ENCODE measurements at places on chromosomes 1 and 21.

GRCh38 chr1:87688136-87688535, 359.5 kb downstream of the LMO4 start:
- no peak for DNase-seq

DNA sequence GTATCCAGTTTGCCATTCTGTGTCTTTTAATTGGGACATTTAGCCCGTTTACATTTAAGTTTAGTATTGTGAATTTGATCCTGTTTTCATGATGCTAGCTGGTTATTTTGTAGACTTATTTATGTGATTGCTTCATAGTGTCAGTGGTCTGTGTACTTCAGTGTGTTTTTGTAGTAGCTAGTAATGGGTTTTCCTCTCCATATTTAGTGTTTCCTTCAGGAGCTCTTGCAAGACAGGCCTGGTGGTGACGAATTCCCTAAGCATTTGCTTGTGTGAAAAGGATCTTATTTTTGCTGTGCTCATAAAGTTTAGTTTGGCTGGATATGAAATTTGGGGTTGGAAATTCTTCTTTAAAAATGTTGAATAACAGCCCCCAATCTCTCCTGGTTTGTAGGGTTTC, 69.2 kb upstream of the PDC start:
- DNase-seq = no peak

- DNase-seq = no peak
These were observed 40.2 kb downstream of the IL12RB2 start for GRCh38 chr1:67347688-67348472.

GRCh38 chr1:31796707-31797106, 19.1 kb downstream of the SPOCD1 start:
- DNase-seq = no peak

- DNase-seq = no peak
These were observed 142.3 kb downstream of the VPS13D start for GRCh38 chr1:12372180-12372579.

GRCh38 chr21:45971616-45972352, 9.8 kb upstream of the COL6A1 start:
- no peak for DNase-seq

- DNase-seq = no peak
These were observed 3.1 kb upstream of the ACP6 start for GRCh38 chr1:147673406-147673805.

DNA sequence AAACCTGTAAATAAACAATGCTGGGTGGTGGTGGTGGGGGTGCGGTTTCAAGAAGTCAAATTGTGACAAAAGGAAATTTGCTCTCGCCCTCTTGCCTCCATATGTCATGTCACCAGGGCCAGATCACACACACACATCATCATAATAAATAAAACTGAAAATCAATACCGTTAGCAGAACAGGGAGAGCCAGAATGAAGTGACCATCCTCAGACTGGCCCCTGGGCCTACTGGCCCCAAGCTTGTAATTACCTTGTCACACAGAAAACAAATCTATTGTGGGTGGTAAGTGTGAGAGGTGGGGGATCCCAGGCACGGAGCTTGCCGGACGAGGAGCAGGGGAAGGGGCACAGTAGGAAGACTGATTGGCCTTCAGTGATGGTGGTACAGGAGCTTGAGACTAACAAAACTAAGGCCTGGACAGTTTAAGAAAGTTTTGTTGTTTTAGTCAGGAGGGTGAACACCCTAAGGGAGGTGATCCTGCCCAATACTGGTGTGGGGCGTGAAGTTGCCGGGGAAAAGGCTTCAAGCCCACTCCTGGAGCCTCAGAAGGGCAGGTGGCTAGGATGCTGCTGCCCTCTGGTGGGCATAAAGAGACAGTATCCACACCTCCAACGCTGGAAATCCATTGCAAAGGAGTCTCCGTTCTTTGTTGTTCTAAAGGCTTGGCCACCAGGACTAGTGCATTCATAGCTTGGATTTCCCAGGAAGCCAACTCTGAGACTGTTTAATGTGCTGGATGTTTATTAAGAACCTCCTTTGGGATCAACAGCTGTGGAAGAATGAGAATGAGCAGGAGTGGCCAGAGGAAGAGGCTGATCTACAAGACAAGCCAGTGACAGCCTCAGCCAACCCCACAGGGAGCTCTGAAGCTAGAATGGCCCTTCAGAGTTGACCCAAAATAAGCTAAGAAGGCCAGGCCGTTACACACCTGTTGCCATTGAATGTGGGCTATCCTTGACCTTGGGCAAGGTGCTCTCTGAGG, 8.1 kb upstream of the C1orf216 start:
- no peak for DNase-seq

- DNase-seq = no peak
These were observed 49.2 kb upstream of the CRB1 start for GRCh38 chr1:197218857-197219256.

DNA sequence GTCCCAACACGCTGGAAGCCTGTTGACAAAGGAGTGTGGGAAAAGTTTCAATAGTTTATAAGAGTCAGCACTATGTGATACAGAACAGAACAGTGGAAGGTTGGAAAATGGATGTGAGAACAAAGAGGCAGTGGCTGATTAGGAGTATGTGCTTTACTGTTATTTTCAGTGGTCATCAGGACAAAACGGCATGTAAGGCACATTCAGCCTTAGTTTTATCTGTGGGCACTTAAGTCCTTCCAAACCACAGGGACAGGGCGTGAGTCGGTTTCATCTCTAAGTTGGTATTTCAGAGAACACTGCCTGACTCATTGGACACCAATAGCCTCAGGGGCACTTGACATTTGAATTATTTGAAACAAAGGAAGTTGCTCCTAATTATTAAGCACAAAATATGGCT, 306.9 kb downstream of the ASTN1 start:
- no peak for DNase-seq

DNA sequence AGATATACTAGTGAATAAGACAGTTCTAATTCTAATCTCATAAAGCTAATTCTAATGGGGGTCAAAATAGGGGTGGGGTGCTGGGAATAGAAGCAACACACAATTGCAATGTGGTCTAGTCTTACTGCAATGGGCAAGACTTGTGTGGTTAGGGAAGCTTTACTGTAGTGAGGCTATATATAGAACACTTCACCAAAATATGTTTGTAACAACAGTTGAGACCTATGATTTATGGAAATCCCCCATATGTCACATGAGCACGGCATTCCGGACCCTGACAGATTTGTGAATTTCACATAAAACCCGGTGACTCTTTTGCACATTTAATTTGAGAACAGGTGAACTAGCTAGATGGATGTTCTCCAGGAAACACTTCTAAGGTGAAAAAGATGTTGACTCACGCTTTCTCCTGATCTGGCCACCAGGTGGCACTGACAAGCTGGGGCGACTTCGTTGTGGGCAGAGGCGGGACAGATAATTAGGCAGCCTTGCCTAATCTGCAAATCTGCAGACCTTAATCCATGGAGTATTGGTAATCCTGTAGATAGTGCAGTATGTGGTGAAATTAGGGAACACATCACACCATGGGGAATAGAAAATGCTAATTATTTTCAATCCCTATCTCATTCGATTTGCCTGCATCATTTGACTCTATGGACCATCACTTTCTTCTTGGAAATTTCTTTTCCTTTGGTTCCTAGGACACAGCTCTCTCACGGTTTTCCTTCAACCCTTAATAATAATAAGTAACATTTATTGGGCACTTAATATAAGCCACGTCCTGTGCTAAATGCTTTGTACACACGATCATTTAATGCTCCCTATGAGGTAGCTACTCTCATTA, 37.7 kb downstream of the KIAA0040 start:
- DNase-seq = peak; percentile 53

DNA sequence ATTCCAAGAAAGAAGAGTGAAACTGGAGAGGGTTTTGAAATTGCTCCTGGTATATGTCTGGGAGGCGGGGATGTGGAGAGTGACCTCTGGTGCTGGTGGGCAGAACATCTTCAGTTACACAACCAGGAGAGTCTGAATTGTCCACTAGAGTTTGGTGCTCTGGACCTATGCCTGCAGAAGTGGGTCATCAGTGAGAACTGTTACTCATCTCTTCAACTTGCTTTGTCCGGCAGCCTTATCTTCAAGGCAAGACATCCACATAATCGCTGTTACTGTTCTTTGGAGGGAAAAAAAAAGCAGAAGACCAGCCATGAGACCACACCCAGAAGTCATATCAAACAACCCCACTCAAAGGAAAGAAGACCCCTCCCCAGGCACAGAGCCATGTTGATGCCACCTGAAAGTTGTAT, 14.9 kb downstream of the SH2D1B start:
- DNase-seq = no peak

DNA sequence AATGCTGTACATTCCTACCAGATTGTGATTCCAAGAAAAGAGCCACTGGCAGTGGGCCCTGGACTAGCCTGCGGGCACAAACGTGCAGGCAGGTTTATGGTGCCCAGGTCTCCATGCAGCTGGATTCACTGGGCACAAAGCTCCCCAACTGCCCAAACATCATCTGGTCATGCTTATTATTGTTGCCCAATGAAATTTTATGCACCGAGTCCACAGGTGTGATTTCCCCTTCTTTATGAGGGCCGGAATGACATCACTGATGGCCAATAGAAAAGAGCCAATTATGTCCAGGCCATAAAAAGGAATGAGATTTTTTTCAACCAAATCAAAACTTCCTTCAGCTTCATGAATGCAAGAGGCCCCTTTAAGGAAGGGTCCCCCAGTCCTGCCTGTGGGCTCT, 66.2 kb downstream of the ERI3 start:
- DNase-seq = no peak

GRCh38 chr1:145878724-145879123, 6.9 kb downstream of the ANKRD35 start:
- no peak for DNase-seq

GRCh38 chr1:177270863-177271262, 100.1 kb downstream of the BRINP2 start:
- no peak for DNase-seq

DNA sequence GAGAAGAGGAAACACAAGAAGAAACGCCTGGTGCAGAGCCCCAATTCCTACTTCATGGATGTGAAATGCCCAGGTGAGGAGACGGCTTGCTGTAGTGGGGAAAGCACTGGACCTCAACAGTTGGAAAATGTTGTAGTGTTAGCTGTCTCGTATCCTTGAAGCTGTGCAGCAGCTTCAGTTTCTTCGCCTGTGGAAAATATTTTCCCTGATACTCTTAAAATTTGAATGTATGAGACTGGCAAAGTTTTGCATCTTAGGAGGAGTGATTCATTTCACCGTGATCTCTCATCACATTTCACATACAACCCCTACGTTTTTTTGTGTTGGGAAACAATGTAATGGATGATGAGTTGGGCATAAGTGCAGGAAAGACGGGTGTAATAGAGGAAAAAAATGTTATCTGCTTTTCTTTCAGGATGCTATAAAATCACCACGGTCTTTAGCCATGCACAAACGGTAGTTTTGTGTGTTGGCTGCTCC, 629 bp downstream of the RPS27 start:
- DNase-seq = no peak

- DNase-seq = no peak
These were observed 29.8 kb upstream of the KIF21B start for GRCh38 chr1:201053155-201053860.

DNA sequence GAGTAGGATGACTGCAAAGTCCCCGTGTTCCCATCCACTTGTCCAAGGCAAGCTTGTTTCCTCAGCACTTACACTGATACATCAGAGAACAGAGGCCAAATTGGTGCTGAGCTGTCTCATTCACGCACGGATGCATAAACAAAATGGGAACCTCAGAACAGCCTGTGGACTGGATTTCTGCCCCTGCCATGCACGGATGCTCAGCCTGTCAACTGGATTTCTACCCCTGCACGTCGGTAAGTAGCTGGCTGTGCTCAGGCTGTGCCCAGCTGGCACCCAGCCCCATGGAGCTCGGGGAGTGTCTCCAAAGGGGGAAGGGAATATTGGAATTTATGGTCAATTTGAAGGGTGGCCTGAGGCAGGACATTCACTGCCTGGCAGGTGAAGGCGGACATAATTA, 40.8 kb upstream of the TMPRSS2 start:
- DNase-seq = no peak

DNA sequence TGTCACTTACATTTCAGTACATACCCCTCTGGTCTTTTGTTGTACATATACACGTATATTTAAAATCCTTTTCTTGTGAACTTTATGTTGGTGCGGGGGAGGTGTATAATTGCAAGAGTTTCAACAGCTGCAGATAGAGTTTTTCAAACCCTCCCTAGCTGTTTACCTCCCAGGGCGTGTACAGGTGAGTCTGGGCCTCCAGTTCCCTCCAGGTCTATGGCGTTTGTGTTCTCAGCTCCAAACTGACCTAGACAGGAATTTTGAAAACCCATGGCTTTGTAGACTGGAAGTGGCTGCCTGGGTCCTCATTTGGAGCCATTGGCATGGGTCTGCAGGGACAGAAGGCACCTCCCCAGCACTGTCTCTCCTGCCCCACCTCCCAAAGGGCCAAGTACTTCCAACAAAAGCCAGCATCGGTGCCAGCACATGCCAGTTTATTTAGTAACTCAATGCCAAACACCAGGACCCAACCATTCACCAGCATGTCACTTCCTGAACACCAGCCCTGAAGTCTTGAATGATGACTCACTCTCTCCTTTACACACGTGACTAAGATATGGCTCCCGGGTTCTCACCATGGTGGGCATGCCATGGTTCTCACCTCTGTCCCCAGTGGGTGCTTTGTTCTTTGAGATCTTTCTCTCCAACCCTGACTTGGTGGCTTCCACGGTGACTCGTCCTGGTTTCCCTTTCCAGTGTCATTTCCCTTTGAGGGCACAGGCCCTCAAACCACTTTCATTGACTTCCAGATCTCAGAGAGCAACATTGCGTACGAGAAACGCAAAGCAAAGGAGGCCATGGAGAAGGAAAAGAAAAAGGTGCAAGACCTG, 57.3 kb upstream of the EFHD2 start:
- DNase-seq = peak; percentile 41

DNA sequence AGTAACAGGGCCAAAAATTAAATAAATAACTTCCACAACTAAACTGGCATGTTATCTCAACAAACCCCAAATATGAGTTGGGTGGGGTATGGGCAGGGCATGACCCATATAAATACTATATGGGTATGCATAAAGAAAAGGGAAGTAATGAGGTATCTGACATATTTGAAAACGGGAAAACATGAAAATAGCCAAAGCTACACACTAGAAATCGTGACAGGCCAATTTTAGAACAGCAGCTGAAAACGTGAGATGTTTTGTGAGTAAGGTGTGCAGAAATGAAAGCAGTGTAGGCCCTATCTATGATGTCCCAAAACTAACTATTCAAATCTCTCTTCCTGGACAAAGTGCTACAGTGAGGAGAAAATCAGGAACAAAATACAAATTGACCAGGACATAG, 537.9 kb upstream of the NR5A2 start:
- no peak for DNase-seq

- no peak for DNase-seq
These were observed 21.6 kb downstream of the EPHA2 start for GRCh38 chr1:16134066-16134801.

- DNase-seq = no peak
These were observed 331.5 kb downstream of the CHRM3 start for GRCh38 chr1:239717918-239718184.

DNA sequence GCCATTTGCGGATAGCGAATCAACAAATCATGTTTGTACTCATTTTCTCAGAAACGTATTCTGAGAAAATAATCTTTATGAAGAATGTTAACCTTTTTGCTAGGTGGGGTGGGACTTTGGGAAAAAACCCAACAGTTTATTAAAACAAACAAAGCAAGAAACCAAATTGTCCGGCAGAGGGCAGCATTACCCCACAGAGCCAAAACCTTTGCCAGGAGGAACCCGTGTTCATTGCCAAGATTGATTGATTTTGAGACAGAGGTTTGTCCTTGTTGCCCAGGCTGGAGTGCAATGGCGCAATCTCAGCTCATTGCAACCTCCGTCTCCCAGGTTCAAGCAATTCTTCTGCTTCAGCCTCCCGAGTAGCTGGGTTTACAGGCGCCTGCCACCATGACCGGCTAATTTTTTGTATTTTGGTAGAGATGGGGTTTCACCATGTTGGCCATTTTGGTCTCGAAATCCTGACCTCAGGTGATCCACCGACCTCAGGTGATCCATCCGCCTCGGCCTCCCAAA, 70.8 kb upstream of the RHOU start:
- DNase-seq = peak; percentile 69

Measured in stimulated activated CD4-positive, alpha-beta T cell treated with anti-CD3 and anti-CD28 coated beads, TNF-alpha, amount 100 ng/mL, for 48 hours (primary cell).